GM23248 (cell line): ENCODE measurements at places on chromosomes 5 and 9. TPM values are rescaled to one million over a fixed set of nuclear protein-coding genes. Genes with fewer than 3 reads are reported as not detected.
A peak's percentile ranks its signal among the peaks of the same experiment; 100 is the strongest.

GRCh38 chr5:16464664-16465543, 696 bp downstream of the ZNF622 start:
- peak; percentile 63 for DNase-seq
- peak overlapping the region; percentile 93 for H3K4me3 ChIP-seq
- H3K36me3 ChIP-seq: peaks cover 30% of the 10 kb centered on the region
- H3K27ac ChIP-seq: peak overlapping the region; percentile 68
- H3K27me3 ChIP-seq: no peaks in the 10 kb centered on the region
- H3K4me1 ChIP-seq: peaks cover 61% of the 10 kb centered on the region

GRCh38 chr5:77355751-77356150, 136.4 kb downstream of the WDR41 start:
- no peaks in the 10 kb centered on the region for H3K36me3 ChIP-seq
- DNase-seq: no peak
- H3K4me1 ChIP-seq: peaks cover 10% of the 10 kb centered on the region
- no peaks in the 10 kb centered on the region for H3K27me3 ChIP-seq
- H3K27ac ChIP-seq: no peak overlapping the region

- DNase-seq: peak; percentile 82
- no peaks in the 10 kb centered on the region for H3K27me3 ChIP-seq
- peaks cover 41% of the 10 kb centered on the region for H3K4me1 ChIP-seq
- H3K36me3 ChIP-seq: no peaks in the 10 kb centered on the region
- H3K4me3 ChIP-seq: peak overlapping the region; percentile 21; the same call in 1 of the 2 replicates
Observed at GRCh38 chr5:143629871-143630659, 181.9 kb upstream of the HMHB1 start.

DNA sequence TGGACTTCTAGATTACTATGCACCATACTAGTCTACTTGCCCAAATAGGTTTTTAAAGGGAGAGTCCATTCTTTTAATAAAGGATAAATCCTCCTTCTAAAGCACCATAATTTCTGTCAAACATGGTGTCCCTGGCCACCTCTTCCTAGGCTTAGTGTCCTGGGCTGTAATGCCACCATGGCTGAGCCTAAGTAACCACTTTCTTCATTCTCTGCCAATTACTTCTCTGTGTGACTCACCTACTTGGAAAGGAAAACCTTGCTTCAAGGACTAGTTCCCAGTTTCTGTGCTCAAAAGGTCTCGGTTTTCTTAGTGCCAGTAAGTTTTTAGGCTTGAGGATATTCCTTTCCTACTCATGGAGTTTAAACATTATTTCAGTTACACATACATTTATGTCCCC, 273.4 kb downstream of the DENND1A start:
- H3K27me3 ChIP-seq: no peaks in the 10 kb centered on the region
- H3K27ac ChIP-seq: no peak overlapping the region
- no peak overlapping the region for H3K4me3 ChIP-seq
- no peaks in the 10 kb centered on the region for H3K36me3 ChIP-seq
- no peaks in the 10 kb centered on the region for H3K4me1 ChIP-seq

DNA sequence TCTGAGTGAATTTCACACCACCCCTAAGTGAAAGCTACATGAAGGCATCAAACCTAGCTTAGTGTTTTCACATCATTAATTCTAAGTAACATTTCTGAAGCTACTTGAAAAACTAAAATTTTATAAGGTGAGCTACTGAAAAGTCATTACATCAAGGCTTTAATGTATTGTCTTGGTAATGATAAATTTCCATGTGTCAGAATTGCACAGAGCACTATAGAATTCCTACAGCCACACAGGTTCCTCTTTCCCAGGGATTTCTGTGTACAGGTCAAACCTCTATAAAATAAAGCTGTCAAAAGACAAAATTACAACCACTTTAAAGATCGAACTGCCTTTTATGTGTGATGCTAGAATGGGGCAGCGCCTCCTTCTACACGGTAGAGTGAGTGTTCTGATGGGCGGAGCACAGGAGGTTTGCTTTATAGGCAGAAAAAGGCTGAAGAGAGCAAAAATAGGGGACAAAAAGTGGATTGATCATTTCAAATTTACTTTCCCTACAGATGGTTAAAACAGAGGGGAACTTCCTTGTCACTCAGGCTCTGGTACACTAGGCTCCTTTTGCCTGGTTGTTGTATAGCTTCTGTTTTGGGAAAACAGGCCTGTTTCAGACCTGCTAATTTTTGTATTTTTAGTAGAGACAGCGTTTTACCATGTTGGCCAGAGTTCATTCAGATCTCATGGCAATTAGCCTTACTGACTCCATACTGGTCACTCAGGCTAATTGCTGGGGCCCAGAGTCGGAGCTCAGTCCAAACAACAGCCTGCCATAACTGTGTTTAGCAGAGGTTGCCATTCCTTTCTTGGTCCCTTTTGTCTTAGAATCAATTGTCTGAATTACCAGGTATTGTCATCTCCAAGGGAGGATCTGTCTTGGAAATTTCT, 102.5 kb upstream of the BASP1 start:
- no peaks in the 10 kb centered on the region for H3K27me3 ChIP-seq
- H3K4me3 ChIP-seq: no peak overlapping the region
- no peak for DNase-seq
- H3K4me1 ChIP-seq: peaks cover 39% of the 10 kb centered on the region
- no peaks in the 10 kb centered on the region for H3K36me3 ChIP-seq

GRCh38 chr9:115373000-115373709, 255.2 kb upstream of the TNC start:
- H3K27ac ChIP-seq: peak overlapping the region; percentile 34; the same call in 1 of the 2 replicates
- peaks cover 33% of the 10 kb centered on the region for H3K4me1 ChIP-seq
- H3K27me3 ChIP-seq: no peaks in the 10 kb centered on the region
- peak; percentile 96 for DNase-seq
- H3K36me3 ChIP-seq: no peaks in the 10 kb centered on the region

GRCh38 chr5:10595672-10596309, 31.9 kb downstream of the ANKRD33B start:
- peaks cover 33% of the 10 kb centered on the region for H3K4me1 ChIP-seq
- H3K36me3 ChIP-seq: no peaks in the 10 kb centered on the region
- peak overlapping the region; percentile 74 for H3K27ac ChIP-seq
- H3K4me3 ChIP-seq: peak overlapping the region; percentile 57
- H3K27me3 ChIP-seq: no peaks in the 10 kb centered on the region
- peak; percentile 95 for DNase-seq

DNA sequence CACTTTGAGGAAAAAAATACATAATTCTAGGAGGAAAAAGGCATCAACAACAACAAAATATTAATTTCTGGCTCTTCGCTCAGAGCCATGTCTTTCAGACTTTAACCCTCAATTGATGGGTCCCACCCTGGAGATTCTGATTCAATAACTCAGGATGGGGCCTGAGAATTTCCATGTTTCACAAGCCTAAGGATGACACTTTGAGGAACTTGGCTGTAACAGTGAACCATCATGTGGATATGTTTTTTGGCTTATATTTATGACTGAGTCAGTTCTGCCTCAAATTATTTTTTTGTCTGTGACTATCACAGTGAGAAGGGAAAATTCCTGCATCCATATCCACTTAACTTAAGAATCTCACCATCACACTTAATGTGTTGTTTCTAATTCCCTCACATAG, 504.6 kb downstream of the RASEF start:
- no peaks in the 10 kb centered on the region for H3K36me3 ChIP-seq
- no peak for DNase-seq
- no peaks in the 10 kb centered on the region for H3K4me1 ChIP-seq
- H3K27me3 ChIP-seq: no peaks in the 10 kb centered on the region
- no peak overlapping the region for H3K4me3 ChIP-seq
- no peak overlapping the region for H3K27ac ChIP-seq

GRCh38 chr5:80916676-80917075, 43.5 kb upstream of the RASGRF2 start:
- no peak overlapping the region for H3K27ac ChIP-seq
- no peak overlapping the region for H3K4me3 ChIP-seq
- no peak for DNase-seq
- H3K36me3 ChIP-seq: no peaks in the 10 kb centered on the region
- H3K4me1 ChIP-seq: no peaks in the 10 kb centered on the region
- H3K27me3 ChIP-seq: no peaks in the 10 kb centered on the region

DNA sequence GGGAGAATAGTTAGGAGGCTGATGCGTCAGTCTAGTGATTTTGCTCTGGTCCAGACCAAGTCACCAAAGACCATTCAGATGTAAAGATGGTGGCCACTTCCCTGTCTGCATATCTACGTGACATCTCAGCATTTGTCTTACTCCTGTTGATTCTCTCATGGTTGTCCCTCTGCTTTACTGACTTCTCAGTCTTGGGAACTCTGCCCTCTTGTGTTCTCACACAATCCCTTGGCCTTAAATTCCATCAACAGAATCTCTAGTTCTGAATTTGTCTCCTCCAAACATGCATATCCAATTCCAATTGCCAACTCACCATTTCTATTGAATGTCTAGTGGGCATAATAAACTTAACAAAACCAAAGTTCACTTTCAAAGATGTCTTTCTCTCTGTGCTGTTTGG, 147.8 kb downstream of the SLC24A2 start:
- no peak overlapping the region for H3K27ac ChIP-seq
- no peaks in the 10 kb centered on the region; the same call in 1 of the 2 replicates for H3K27me3 ChIP-seq
- no peaks in the 10 kb centered on the region for H3K4me1 ChIP-seq
- no peaks in the 10 kb centered on the region for H3K36me3 ChIP-seq

DNA sequence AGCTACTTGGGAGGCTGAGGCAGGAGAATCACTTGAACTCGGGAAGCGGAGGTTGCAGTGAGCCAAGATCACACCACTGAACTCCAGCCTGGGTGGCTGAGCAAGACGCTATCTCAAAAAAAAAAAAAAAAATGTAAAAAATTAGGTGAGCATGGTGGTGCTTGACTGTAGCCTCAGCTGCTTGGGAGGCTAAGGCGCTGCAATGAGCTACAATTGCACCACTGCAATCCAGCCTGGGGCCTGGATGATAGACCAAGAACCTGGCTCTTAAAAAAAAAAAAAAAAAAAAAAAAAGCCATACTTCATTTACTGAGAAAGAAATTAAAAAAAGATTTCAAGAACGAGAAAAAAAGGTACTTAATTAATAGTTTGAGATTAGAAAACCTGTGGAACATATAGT, 62.1 kb downstream of the SVEP1 start:
- peaks cover 20% of the 10 kb centered on the region for H3K4me1 ChIP-seq
- H3K27me3 ChIP-seq: no peaks in the 10 kb centered on the region
- H3K36me3 ChIP-seq: peaks cover 13% of the 10 kb centered on the region
- H3K27ac ChIP-seq: no peak overlapping the region
- no peak for DNase-seq
- H3K4me3 ChIP-seq: no peak overlapping the region

DNA sequence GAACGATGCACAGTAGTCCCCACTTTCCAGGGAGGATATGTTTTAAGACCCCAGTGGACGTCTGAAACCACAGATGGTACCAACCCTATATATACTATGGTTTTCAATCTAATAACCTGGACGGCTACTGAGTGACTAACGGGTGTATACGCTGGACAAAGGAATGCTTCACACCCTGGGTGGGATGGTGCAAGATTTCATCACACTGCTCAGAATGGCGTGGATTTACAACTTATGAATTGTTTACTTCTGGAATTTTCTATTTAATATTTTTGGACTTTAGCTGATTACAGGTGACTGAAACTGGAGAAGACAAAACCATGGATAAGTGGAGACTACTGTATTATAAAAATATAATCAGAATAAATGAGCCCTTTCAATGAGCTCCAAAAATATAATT, 147.6 kb upstream of the TRIM32 start:
- peaks cover 20% of the 10 kb centered on the region for H3K4me1 ChIP-seq
- H3K27ac ChIP-seq: no peak overlapping the region
- no peak for DNase-seq
- no peaks in the 10 kb centered on the region for H3K36me3 ChIP-seq
- H3K27me3 ChIP-seq: no peaks in the 10 kb centered on the region

- H3K4me1 ChIP-seq: no peaks in the 10 kb centered on the region
- H3K27me3 ChIP-seq: no peaks in the 10 kb centered on the region
- no peak for DNase-seq
- H3K36me3 ChIP-seq: no peaks in the 10 kb centered on the region
Observed at GRCh38 chr9:106432631-106433030, 430.3 kb upstream of the ZNF462 start.

- DNase-seq: no peak
- no peaks in the 10 kb centered on the region for H3K27me3 ChIP-seq
- peaks cover 7% of the 10 kb centered on the region; the same call in 1 of the 2 replicates for H3K36me3 ChIP-seq
- no peak overlapping the region for H3K27ac ChIP-seq
- no peak overlapping the region for H3K4me3 ChIP-seq
Observed at GRCh38 chr5:62561896-62562295, 16.7 kb upstream of the LRRC70 start.

- no peaks in the 10 kb centered on the region for H3K36me3 ChIP-seq
- no peak overlapping the region for H3K4me3 ChIP-seq
- peak overlapping the region; percentile 67 for H3K27ac ChIP-seq
- DNase-seq: no peak
- peaks cover 10% of the 10 kb centered on the region for H3K4me1 ChIP-seq
- H3K27me3 ChIP-seq: no peaks in the 10 kb centered on the region
Observed at GRCh38 chr9:94792511-94792910, 66.0 kb downstream of the AOPEP start.

DNA sequence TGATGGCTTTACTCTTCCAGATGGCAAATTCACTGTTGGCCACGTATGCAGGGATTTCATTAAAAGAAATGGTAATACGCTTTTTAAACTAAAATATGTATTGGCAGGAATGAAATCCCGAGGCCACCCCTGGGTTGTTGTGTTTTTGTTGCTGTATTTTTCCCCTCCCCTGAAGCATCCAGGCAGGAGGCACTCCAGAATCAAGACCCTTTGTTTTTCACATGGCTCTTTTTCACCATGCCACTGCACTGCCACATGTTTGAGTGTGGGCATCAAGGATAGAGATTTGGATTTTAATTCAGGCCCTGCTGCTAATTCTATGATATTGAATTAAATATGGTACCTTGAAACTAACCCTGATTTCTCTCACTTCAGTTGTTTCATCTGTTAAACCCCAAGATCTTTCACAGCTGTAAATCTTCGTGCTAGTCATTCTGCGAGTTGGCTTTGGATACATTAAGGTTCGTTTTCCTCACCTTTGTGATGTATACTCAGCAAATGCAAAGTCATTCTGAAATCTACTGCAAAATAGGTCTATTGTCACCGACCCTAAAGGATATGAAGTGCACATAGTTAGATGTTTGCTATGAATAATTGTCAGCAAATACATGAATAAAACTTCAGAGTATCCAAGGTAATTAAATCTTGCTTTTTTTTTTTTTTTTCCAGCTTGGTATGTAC, 533.4 kb downstream of the PTPRD start:
- no peaks in the 10 kb centered on the region for H3K4me1 ChIP-seq
- no peak overlapping the region for H3K4me3 ChIP-seq
- no peak for DNase-seq
- H3K27ac ChIP-seq: no peak overlapping the region
- H3K36me3 ChIP-seq: no peaks in the 10 kb centered on the region

RLN2 gene
- not detected in 2 replicates for total RNA-seq

SLC6A19 gene
- not detected in 2 replicates for total RNA-seq

RELL2 gene
- total RNA-seq: 2.8 and 3.8 TPM in 2 replicates

CXCL14 gene
- 1.3 TPM in 1 of 2 replicates, not detected in the other for total RNA-seq

SCGB3A2 gene
- total RNA-seq: not detected in 2 replicates

PCAT7 gene
- not detected in 2 replicates for total RNA-seq

RXFP3 gene
- total RNA-seq: not detected in 2 replicates

C5 gene
- 1.6 and 2.4 TPM in 2 replicates for total RNA-seq

ARAP3 gene
- 2.2 and 3.9 TPM in 2 replicates for total RNA-seq

SLC9A3 gene
- total RNA-seq: 1.7 and 2.8 TPM in 2 replicates

CCL28 gene
- total RNA-seq: 0.25 and 1.3 TPM in 2 replicates

SOHLH1 gene
- not detected in 2 replicates for total RNA-seq

SHISAL2B gene
- not detected in 2 replicates for total RNA-seq

ITK gene
- total RNA-seq: 0.11 TPM in 1 of 2 replicates, not detected in the other

EQTN gene
- total RNA-seq: not detected in 2 replicates
